Gastroesophageal sphincter (tissue), 4 donors: ENCODE measurements at places on chromosomes 4 and X. TPM values are rescaled to one million over a fixed set of nuclear protein-coding genes. Genes with fewer than 3 reads are reported as not detected.

TIMM17B gene
- total RNA-seq: 41.0 TPM

EPHA5 gene
- 0.10 TPM for total RNA-seq

PDGFC gene
- total RNA-seq: 29.1 TPM

MMRN1 gene
- 1.9 TPM for total RNA-seq

NPY1R gene
- total RNA-seq: 5.4 TPM

PGM2 gene
- total RNA-seq: 30.3 TPM

DMP1 gene
- total RNA-seq: not detected

CWH43 gene
- 1.4 TPM for total RNA-seq

AFAP1 gene
- 32.0 TPM for total RNA-seq

STPG2 gene
- not detected for total RNA-seq

HTRA3 gene
- 30.2 TPM for total RNA-seq

CXorf38 gene
- 14.8 TPM for total RNA-seq

CXCL13 gene
- total RNA-seq: not detected

DNA sequence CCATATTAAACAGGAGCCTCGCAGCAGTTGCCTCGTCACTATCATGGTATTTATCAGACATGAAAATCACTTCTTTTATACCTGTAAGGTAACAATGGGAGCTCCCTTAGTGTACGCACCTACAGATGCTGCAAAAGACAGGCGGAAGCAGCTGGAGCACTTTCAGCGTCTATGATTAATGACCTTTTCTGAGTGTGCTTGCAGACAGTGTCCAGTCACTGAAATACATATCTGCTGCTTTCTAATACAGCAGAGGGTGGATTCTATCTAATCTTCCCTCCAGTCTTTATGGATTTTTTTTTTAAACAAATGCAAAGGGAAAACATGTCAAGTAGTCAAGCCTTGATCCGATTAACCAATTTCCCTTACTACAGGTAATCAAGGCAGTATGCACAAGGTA is 24.1 kb downstream of the DCTD start:
- ATAC-seq: no peak

- no peak for ATAC-seq
Observed at GRCh38 chr4:2457481-2458295, 11.2 kb upstream of the RNF4 start.

GRCh38 chrX:139639253-139639652 is 68.7 kb downstream of the MCF2 start:
- ATAC-seq: no peak

DNA sequence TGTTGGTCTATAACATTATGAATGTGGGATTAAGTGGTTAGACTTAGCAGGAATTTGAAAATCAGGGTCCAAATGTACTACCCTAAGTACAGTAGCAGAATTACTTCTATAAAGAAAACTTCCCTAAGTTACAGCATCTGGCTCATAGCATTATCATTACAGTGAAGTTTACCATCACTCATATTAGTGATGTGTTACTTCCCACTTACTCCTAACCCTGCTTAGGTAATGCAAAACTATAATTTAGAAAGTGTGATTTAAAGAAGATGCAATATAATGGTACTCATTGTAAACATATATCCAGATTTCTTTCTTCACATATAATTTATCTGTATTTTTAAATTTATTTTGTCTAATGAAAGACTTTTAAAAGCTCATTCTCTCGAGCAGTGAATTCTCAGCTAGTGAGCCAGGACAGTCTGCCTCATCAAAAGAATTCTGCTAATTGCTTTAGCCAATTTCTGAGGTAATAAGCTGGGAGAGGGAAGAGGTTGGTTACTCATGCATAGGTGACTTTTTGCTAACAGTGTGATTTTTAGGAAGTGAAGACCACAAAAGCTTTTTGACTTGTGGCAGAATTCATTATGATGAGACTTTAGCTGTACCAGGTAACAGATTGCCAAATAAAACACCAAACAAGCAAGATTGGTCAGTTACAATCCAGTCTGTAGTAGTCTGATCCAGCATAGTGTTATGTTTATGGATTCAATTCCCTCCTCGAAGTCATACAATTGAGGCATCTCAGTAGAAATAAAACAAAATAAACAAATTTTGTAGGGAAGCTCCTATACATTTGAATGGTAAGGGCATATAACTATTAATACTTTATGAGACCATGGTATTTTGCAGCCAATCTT is 21.0 kb downstream of the PLS3 start:
- ATAC-seq: no peak

- ATAC-seq: no peak
Observed at GRCh38 chr4:134627366-134627765, 425.8 kb upstream of the PABPC4L start.

DNA sequence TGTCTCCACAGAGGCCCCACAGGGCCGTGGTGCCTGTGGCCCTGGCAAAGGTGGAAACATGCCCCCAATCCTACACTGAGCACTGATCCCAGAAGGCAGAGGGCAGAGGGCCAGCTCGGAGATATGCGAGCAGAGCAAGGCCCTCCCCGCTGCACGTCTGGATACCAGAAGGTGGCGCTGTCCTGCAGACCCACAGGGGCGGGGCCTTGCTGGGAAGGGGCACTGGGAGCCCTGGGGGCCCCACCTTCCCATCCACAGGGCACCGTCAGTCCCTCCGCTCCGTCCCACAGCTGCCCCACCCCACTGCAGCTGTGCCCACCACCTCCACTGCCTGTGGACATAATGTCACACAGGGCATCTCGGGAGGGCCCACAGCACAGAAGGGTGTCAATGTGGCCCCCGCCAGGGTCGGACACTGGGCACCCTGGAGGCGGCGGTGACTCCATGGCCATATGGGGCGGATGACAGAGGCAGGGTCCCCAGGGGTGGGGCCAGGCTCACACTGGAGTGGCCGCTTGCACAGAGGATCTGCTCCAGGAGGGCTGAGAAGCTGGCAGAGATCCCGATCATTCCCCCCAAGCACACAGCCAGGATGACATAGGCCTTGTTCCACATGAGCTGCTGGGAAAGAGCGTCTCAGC is 4.8 kb downstream of the SLC49A3 start:
- no peak for ATAC-seq

DNA sequence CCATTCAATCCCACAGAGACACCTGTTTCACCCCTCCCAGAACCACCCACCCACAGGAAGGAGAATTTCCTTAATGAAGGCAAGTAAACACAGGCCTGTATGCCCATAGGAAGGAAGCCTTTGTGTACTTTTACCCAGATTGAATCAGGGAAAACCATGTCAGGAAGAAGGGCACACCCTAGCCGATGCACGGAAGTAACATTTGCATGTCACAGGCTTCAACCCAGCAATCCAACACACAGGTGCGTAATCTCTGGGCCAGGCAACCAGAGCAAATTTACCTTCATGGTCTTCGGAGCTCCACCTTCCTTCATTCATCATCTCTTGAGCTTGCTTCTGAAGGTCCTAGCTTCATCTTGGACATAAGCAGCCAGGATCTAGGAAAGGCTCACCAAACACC is 206.3 kb downstream of the SHROOM3 start:
- no peak for ATAC-seq

GRCh38 chr4:88212253-88212561 is 53.8 kb upstream of the ABCG2 start:
- no peak for ATAC-seq

DNA sequence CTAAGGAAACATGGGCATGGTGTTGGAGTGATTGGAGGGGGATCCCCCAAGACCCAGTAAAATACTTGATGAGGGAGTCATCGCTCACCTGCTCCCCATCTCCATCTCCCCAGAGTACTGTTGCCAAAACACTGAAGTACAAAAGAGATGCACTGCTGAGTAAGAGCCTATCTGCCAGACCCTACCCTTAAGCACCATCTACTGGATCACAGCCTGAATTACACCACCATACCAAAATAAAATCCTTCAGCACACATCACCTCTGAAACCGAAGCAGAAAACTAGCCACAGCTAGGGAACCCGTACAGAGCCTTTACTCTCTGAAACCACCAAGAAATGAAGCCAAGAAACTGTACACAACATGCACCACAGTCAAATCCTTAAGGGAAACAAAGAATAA is 466.3 kb upstream of the ACTRT1 start:
- no peak for ATAC-seq

- no peak for ATAC-seq
Observed at GRCh38 chr4:145498430-145498829, 16.8 kb downstream of the SMAD1 start.

- ATAC-seq: no peak
Observed at GRCh38 chr4:109155084-109155483, 147.4 kb downstream of the COL25A1 start.

- no peak for ATAC-seq
Observed at GRCh38 chrX:56761167-56761566, 32.1 kb downstream of the NBDY start.

GRCh38 chr4:48041535-48042137 is 25.1 kb downstream of the NIPAL1 start:
- ATAC-seq: no peak

DNA sequence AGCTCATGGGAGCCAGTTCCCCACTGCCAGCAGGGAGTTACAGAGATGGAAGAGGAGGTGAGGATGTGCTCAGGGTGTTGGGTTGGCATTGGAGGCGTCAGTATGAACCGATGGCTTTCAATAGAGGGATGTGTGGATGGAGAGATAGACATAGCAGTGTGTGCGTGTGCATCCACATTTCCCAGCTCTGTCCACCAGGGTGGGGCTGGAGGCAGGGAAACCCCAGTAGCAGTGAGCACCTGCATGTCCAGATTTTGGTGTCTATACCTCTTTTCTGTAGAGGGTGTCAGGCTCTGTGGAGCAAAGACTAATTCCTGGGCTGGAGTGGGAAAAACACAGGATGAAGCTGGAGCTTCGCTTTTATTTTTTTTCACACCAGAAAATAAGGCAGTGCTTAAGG is 37.2 kb upstream of the HGFAC start:
- ATAC-seq: no peak

- ATAC-seq: no peak
Observed at GRCh38 chrX:125436855-125437254, 117.2 kb downstream of the TEX13C start.

- ATAC-seq: peak; percentile 67
Observed at GRCh38 chrX:4876268-4876667, 1162.8 kb upstream of the PRKX start.

- ATAC-seq: no peak
Observed at GRCh38 chrX:111088628-111089027, 7.4 kb upstream of the PAK3 start.

DNA sequence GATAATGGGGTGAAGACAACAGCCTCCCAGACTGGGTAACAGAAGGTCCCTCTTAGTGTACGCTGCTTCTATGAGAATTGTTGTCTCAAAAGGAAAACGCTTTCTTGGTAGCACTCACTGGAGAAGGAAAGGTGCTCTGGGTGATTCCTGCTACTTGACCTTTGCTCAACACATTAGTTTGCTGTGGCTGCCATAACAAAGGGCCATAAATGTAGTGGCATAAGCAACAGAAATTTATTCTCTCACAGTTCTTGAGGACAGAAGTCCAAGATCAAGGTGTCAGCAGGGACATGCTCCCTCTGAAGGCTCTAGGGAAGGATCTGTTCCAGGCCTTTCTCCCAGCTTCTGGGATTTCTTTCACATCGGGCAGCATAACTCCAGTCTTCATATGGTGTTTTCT is 19.0 kb downstream of the HCCS start:
- ATAC-seq: no peak

DNA sequence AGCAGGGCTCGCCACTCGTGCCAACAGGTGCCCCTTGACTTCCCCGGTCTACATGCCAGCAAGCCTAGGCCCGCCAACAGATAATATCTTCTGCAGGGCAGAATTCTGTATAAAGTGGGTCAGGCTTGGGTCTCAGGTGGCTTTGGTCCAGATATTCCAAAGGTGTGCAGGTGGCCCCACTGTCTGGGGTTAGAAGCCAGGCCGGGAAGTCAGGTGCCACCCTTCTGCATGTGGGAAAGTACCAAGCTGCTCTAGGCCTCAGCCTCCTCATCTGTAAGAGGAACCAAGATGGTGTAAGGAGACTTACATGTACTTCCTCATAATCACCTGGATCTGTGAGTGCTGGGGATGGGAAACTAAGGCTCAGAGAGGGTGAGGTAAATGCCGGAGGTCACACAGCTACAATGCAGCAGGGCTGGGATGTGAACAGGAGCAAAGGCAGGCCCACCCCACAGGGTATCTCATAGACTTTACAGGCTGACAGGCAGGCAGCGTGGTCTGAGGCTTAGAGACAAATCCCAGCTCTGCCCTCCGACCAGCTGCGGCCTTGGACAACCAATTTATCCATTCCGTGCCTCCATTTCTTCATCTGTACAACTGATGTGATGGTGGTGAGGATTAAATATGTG is 35.9 kb downstream of the WDR1 start:
- ATAC-seq: no peak

DNA sequence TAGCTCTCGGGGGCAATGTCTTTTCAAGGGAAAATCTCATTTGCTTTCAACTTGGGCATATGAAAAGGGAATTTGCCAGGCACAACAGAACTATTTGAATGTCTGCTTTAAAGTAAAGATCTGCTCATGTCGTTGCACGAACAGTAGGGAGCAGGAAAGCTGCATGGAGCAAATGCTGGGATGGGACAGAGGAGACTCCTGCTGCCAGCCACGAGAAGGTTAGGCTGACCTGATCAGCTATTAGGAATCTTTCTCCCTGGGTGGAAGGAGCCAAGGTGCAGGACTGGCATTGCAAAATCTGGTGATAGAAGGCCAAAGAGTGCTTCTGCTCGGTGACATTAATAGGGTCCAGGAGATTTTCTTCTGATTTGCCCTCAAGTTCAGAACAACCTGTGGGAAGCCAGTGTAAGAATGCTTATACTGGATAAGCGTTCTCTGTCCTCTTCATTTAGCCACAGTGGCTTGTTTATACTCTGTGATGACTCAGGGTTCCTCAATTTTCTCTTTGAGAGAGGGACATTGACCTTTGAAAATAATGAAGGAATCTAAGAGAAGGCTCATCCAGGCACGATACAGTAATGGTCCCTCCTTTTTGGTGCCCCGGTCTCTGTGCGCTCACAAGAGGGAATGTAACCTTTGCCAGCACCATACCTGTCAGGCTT is 22.9 kb downstream of the FHL1 start:
- peak; percentile 44 for ATAC-seq

DNA sequence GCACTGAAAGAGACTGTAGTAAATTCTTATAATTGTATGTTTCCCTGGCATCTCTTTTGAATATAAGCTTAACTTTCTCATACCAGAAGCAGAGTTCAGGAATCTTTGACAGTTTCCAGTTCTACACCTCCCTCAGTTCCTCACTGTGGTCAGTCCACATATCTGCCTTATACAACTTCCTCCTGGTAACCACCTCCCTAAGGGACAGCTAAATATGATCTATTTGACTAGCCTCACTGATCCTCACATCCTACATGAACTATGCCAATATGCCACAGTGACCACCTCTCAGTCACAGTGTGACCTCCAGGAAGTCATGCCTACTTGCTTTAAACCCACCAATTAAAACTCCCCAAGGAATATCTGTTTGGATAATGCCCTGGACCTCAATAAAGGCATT is 51.6 kb upstream of the HDAC8 start:
- ATAC-seq: no peak

DNA sequence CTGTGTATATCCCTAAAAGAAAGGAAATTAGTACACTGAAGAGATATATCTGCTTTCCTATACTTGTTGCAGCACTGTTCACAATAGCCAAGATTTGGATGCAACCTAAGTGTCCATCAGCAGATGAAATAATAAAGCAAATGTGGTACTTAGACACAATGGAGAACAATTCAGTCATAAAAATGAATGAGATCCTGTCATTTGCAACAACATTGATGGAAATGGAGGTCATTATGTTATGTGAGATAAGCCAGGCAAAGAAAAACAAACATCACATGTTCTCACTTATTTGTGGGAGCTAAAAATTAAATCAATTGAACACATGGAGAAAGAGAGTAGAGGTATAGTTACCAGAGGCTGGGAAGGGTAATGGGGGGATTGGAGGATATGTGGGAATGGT is 611.9 kb downstream of the STPG2 start:
- no peak for ATAC-seq
